ENCODE measurements at places on chromosomes 2 and 18.

DNA sequence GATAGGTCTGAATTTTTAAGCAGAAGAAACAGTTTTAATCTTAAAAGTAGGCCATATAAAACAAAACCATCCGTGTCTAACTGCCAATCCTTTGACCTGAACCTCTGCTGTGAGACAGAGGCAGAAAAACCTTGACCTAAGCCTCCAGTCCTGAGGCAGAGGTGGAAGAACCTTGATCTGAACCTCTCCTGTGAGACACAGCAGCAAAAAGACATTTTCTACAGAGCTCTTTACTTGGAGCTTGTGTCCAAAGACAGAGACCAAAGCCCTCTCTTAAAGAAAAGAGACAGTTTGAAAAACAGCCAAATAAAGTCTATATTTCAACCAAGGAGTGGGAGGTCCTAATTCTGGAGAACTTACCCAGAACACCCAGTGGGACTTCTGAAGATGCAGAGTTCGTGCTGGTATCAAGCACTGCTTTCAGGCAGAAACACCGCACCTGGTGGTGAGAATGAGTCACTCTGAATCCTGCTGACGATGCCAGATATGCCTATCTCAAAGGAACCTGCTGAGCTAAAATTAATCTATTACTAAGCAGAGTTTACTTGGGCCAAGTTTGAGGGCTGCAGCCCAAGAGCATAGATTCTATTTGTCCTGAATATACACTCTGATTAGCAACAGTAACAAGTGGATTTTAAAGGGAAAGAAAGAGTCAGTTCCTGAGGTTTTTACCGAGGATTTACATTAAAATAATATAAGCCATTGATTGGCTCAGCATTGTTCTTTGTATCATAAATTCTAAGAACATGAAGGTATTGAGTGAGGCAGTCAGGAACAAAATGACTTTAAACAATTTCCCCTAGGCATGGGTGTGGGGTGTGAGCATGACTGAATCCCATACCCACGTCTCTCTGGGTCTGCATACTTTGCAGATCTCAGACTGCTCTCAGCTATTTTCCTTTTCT lies 806.4 kb downstream of the TRIB2 start:
- no peak for DNase-seq

DNA sequence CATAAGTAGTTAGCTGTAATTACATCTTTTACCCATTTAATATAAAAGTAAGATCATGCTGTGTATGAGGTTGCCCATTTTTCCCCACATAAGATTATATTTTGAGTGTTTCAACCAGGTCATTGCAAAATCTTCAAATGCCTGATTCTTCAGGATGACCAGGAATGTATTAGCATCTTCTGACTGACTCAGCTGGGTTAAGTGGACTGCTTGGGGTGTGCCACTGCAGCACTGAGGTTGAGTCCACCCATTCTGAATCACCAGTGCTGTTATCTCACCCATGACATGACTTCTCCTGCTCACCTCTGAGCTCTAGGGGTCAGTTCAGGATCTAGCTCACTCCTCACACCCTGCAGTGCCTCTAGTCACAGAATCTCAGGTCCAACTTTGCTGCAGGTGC lies 576.7 kb upstream of the ZEB2 start:
- DNase-seq: no peak

GRCh38 chr2:67524213-67524612 lies 127.1 kb downstream of the ETAA1 start:
- DNase-seq: no peak

DNA sequence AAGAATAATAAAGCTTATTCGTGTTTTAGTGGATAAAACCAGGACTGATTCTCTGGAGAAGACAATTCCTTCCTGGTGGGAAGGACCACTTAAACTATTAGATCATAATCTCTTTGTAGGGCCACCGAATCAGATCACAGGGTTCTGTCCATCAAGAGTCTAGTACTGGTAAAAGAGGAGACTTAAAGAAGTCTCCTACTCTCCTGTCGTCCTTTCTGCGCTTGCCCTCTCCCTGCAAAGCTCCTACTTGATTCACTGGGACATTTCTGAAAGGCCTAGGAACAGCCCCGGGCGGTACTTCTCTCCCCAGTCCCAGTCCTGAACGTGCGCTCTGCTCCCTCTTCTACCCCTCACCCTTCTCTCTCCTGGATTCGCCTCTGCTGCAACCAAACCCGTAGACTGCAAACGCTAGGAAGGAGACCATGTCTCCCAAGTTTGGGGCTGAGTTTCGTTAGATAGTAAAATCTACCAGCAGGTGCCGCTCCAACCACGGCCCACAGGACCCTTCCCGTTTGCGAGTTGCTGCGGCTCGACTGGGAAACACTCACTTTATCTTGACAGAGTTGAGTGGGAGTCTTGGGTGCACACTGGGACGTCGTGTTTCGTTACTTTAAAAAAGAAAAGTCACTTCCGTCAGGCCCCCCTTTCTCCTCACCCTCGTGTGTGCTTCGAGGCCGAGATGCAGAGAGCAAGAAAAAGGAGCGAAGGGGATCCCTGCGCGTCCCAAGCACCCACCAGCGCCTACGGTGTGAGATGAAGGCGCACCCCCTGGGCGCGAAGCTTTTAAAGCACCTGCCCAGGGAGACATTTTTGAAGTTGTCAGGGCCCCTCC lies 923 bp downstream of the FIGLA start:
- no peak for DNase-seq

DNA sequence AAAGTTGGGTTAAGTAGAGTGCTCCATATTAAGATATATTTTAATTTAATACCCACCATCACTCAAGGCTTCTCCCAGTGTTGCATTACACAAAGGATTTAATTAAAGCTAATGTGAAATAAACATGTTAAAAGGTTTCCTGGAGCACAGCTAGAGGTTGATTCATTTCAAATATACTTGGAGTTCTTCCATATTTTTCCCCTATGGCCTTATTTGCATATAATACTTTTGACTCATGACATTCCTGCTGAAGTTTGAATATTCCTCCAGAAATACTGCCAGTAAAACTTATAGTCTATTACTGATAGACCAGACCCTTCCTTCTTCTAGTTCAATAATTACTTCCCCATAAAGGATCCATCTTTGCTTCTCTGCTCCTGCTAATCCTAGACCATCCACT lies 227.5 kb downstream of the GULP1 start:
- no peak for DNase-seq

GRCh38 chr2:222404151-222404905 lies 20.0 kb upstream of the SGPP2 start:
- DNase-seq: no peak

DNA sequence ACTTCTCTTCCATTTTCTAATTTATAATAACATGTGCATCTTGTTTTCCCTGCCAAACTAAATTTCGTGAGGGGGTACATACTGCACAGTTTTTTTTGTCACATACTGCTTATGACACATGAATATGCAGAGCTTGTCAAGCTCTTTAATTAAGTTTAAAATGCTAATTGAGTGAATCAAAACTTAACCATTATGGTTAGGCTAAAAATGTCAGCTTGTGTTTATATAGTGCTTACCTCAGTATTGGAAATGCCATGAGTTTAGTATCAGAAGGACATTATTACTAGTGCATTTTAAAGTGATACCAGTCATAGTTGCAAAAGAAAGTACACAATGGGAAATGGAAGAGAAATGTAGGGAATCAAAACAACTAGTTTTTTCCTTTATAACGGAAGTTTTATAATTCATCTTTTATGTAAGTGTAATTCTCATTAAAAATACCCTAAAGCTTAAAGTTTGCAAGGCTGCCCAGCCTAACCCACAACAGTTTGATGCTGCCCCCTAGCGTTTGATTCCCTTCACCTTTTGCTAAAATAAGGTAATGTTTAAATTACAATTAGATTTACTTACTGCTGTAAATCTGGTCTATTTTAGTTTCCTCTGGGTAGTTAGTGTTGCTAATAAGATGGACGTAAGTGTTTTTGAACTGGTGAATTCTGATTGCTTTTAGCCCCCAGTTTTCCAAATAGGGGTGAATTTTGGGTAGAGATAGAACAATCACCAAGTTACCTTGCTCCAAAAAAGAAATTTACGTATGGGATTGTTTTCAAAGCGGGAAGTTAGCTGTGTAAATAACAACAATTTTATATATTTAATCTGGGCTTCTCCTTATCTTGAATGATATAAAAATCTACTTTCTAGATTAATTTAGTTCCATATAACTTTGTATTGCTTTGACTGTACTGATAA lies 3.2 kb downstream of the SLC39A10 start:
- DNase-seq: peak; percentile 16

DNA sequence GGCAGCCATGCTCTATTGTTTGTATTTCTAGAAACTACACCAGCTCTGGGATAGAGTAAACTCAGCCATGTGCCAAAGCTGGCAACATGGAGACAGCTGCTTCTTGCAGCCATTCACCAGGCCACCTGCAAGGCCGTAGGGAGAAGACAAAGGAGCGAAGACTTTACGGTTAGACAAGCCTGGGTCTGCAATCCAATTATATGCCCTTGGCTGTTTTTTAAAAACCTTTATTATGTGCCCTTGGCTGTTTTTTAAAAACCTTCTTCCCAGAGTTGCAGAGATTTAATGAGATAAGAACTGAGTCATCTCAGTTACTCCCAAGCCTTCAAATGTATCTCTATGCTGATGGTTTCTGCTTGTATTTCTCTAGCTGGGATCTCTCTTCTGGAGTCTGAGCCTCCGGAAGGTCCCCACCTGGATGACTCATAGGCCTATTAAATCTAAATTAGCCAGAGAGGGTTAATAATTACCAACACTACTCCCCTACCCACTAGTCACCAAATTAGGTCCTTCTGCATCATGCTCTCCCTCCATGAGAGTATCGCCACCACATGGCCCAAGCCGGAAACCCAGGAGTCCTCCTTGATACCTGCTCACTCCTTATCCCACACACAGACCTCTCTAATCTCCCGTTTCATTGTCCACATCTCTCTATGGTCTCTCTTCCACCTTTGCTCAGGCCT lies 17.5 kb upstream of the DPP4 start:
- no peak for DNase-seq

- DNase-seq: no peak
These were observed 127.1 kb downstream of the SRBD1 start for GRCh38 chr2:45483997-45484396.

DNA sequence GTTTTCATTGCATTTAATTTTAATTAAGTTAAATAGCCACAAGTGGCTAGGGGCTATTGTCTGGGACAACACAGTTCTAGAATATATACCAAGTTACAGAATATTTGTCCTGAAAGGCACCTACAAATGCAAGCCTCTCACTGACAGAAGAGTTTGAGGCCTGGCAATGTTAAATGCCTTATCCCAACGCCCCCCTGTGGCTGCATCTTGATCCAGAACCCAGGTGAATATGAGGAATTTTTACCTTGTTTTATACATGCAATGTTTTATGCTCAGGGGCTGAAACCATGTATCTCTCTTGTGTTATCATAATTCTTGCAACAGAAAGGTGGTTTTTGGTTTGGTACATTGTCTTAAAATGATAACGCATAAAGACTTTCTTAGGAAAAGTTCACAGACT lies 71.8 kb upstream of the SEC11C start:
- no peak for DNase-seq

Data from C1 segment of cervical spinal cord (tissue), 14 donors.